ENCODE measurements at places on chromosomes 1 and 21. TPM values are rescaled to one million over a fixed set of nuclear protein-coding genes. Genes with fewer than 3 reads are reported as not detected.

RNF186 gene
- total RNA-seq, result not detected

MMEL1 gene
- not detected for total RNA-seq

SLC1A7 gene
- total RNA-seq, result not detected

GJA4 gene
- not detected for total RNA-seq

HPDL gene
- total RNA-seq, result 7.1 TPM

MIXL1 gene
- total RNA-seq, result not detected

RGS7 gene
- 0.20 TPM for total RNA-seq

FCGR2B gene
- total RNA-seq, result not detected

DNA sequence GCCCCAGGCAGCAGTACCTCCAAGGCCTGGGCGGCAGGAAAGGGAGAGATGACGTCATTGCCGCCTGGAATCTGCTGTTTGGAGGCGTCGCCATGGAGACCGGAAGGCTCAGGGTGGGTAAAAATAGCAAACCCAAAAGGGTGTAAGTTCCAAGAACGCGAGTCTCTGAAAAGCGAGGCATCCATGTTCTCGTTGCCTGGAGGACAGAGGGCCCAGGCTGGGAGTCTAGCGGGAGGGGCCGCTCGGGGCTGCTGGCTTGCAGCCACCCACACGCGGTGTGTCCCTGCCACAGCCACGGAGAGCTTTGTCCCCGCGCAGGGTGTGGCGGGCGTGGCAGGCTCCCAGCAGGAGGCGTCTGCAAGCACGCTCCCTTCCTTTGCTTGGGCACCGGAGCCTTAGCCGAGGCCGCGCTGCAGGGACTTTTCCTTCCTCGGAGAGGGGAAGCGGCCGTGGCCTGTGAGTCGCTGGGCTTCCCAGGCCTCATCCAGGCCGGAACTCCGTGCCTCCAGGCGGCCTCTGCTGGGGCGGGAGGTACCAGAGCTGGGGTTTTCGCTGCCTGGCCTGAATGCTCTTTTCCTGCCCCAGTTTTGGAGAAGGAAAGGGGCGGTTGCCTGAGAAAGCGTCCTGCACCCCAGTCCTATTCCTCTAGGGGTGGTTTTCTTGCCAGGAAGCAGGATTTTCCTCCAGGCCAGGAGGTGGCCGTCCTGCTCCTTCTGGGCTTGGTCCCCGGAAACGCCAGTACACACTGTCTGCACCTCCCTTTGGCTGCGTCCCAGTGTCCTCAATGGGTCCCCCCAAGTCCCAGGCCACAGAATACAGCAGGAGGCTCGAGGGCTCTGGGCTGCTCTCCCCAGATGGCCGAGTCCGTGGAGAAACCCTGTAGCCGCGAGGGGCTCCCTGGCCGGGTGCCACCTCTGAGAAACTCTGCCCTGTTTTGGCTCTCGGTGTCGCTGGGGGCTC lies 15.3 kb upstream of the SKI start:
- DNase-seq, result peak; percentile 91

- no peak for DNase-seq
Observed at GRCh38 chr1:11394592-11395245, 84.2 kb upstream of the DISP3 start.

GRCh38 chr1:73104749-73105148 lies 822.4 kb upstream of the NEGR1 start:
- no peak for DNase-seq

DNA sequence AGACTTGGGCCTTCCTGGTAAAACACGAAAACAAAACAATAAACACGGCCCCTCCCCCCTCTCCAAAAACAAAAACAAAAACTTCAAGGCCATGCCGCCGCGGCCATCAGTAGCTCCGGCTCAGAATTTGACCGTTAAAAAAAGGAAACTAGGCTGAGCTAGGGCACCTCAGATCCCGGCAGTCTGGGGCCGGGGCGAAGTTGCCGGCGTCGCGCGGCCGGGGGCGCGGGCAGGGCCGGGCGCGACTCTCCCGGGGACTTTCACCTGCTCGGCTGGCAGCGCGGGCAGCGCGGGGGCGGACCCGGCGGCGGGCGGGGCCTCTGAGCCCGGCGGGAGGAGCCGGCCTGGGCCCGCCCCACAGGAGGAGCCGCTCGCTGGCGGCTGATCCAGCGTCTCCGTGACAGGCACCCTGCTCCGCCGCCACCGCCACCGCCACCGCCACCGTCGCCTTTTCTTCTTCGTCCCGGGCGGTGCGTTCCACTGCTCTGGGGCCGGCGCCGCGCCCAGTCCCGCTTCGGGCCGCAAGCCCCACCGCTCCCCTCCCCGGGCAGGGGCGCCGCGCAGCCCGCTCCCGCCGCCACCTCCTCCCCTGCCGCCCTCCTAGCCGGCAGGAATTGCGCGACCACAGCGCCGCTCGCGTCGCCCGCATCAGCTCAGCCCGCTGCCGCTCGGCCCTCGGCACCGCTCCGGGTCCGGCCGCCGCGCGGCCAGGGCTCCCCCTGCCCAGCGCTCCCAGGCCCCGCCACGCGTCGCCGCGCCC lies at the start of gene NOS1AP:
Gene NOS1AP, plus strand, starts transcription at position 358 of the 760 bp plus-strand sequence. CDS start 487 bp downstream, outside the sequence.
- peak; percentile 73 for DNase-seq

- DNase-seq, result peak; percentile 69
Observed at GRCh38 chr1:9539829-9540550, 725 bp downstream of the SLC25A33 start.

GRCh38 chr1:37354876-37355650 lies 119.3 kb upstream of the ZC3H12A start:
- no peak for DNase-seq

- peak; percentile 90 for DNase-seq
Observed at GRCh38 chr1:93728480-93729131, 47.0 kb upstream of the BCAR3 start.

DNA sequence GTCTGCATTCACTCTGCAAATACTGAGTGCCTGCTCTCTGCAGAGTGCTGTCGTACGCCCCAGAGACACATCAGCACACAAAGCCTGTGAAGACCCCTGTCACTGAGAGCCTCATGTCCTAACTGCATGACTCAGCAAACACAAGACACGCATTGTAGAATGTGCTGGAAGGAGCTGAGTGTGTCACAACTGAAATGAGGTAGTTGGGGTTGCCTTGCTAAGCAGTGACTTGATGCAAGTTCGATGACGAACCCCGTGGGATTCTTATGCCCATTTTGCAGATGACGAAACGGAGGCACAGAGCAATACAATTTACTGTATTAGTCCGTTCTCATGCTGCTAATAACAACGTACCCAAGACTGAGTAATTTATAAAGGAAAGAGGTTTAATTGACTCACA lies 65.1 kb downstream of the RIPK4 start:
- no peak for DNase-seq

- DNase-seq, result peak; percentile 23
Observed at GRCh38 chr1:21647431-21648351, 21.5 kb downstream of the RAP1GAP start.

DNA sequence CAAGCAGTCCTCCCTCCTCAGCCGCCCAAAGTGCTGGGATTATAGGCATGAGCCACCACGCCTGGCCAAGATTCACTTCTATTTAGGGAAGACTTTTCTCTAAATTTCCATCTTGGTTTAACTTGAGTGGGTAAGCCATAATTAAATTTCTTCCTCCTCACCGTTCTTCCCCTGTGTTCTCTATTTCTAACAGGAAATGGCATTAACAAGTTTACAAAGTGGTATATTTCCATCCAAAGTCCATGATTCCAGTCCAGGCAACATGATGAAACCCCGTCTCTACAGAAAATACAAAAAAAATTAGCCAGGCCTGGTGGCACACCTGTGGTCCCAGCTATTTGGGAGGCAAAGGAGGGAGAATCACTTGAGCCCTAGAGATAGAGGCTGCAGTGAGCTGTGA lies 92.1 kb downstream of the ZFYVE9 start:
- DNase-seq, result no peak

- no peak for DNase-seq
Observed at GRCh38 chr1:165259236-165259635, 97.3 kb downstream of the LMX1A start.

GRCh38 chr1:63320022-63320721 lies 2.2 kb upstream of the FOXD3 start:
- DNase-seq, result no peak

DNA sequence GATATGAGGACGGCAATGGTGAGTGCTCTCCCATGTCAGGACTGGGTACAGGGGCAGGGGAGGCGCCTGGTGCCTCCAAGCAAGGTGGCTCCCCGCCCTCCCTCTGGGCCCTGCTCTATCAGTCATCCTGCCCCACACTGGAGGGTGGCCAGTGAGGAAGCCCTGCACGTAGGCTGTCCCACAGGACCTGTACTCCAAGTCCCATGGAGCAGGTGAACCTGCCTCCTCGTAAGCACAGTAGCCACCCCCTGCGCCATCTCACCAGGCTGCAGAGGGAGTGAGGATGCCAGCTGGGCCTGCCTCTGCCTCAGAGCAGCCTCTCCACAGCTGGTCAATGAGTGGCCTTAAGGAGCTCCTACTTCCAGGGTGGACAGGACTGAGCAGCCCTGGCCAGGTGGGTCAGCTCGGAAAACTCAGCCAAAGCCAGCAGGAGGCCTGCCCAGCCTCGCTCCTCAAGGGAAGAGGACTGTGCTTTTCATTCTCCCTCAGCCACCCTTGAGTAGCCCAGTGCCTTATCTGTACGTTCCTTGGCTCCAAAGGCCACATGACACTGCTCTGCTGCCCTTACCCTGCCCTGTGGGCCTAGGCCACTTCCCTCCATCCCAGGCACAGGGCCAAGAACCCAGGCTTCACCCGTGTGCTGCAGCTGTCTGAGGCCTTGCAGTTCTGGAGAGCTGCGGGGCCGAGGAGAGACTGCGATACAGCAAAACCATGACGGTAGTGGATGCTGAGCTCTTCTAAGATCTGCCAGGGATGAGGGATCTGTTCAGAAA lies 39.6 kb downstream of the SLC45A1 start:
- no peak for DNase-seq

- peak; percentile 89 for DNase-seq
Observed at GRCh38 chr1:93692983-93693591, 11.4 kb upstream of the BCAR3 start.

GRCh38 chr1:8428441-8428840 lies 110.5 kb downstream of the SLC45A1 start:
- DNase-seq, result no peak

GRCh38 chr1:184399192-184399847 lies 12.5 kb downstream of the C1orf21 start:
- no peak for DNase-seq

Data from MG63 (cell line).